AG10803 (cell line): ENCODE measurements at places on chromosomes 11 and 22.

- no peak for DNase-seq
Observed at GRCh38 chr11:16191212-16191867, 165.0 kb downstream of the SOX6 start.

GRCh38 chr22:43199541-43199940 lies 12.6 kb upstream of the TTLL12 start:
- DNase-seq = no peak

DNA sequence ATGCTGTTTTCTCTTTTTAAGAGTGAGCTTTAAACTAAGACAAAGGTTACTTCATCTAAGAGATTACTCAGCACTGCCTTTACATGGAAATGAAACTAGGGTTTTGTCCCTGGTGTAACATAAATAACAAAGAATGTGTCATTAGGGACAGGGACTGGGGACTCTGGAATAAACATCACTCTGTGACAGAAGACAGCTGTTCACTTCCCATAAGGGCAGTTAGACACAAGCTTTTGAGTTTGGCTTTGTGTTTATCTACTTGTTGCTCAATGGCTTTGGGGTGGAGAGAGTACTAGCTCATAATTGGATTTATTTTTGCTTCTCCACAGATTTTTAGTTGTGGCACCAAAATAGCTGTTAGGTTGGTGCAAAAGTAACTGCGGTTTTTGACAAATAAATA lies 154.5 kb downstream of the OR4C45 start:
- DNase-seq = no peak

- DNase-seq = peak; percentile 75
Observed at GRCh38 chr11:32087597-32087996, 3.3 kb upstream of the RCN1 start.

DNA sequence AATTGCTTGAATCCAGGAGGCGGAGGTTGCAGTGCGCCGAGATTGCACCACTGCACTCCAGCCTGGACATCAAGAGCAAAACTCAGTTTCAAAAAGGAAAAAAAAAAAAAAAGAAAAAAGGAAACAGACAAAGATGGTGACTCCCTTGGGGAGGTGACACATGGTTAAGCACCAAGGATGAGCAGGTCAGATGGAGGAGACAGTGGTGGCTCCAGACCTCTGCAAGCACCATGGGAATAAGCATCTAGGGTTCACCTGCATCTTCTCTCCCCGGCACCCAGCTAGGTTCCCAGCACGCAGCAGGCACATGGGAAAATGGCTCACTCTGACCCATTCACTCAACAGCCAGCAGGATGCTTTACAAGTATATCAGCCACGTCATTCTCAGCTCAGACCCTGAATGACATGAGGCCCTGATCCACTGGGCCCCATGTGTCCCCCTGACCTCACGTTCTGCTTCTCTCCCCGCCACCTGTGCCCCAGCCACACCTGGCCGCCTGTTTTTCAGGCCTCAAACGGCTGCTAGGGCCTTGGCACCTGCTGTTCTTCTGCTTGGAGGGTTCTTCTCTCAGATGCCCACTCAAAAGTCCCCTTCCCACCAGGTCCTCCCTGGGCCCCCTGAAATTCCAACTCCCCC lies 24.2 kb downstream of the A4GALT start:
- DNase-seq = no peak

DNA sequence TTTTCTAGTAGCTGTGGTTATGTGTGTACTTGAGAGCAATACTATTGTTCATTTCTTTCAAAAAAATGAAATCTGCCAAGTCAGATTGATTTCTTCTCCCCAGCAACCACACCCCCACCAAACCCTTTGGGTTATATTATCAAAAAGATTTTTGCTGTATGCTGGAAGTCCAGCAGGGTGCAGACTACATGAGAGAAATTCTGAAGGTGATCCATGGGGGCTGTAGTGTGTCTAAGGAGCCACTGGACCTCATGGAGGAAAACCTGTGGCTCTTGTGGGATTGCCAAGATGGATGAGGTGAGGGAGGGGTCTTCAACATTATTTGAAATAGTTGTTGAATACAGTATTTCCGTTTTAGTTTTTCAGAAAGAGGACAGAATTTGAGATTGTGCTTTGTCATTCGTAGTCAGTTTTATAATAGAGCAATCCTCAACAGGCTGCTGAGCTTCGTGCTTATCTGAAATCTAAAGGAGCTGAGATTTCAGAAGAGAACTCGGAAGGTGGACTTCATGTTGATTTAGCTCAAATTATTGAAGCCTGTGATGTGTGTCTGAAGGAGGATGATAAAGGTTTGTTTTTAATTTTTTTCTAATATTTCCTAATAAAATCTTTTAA lies 3.1 kb downstream of the EIF3M start:
- no peak for DNase-seq

GRCh38 chr11:14376920-14377319 lies 17.9 kb upstream of the RRAS2 start:
- no peak for DNase-seq

- peak; percentile 82 for DNase-seq
Observed at GRCh38 chr11:26442131-26442530, 110.2 kb downstream of the ANO3 start.

GRCh38 chr22:26342745-26343410 lies 86.2 kb upstream of the ASPHD2 start:
- DNase-seq = peak; percentile 42

GRCh38 chr11:76642341-76642740 lies 28.2 kb downstream of the LRRC32 start:
- no peak for DNase-seq

- no peak for DNase-seq
Observed at GRCh38 chr11:103530257-103530656, 421.0 kb downstream of the DYNC2H1 start.

DNA sequence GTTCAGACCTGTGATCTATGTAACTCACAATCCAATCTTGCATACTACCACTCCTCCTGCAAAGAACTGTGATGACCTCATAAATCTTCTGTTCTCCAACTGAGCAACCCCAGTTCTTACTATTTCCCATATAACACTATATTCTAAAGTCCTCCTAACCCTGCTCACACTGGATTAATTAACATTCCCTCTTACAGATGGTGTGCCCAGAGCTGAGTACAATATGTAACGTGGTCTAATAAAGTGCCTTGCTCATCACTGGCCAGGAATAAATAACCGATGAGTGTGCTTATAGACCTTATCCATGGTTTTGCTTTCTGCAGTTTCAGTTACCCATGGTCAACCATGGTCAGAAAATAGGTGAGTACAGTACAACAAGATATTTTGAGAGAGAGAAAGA lies 28.6 kb downstream of the PRCP start:
- DNase-seq = peak; percentile 35

DNA sequence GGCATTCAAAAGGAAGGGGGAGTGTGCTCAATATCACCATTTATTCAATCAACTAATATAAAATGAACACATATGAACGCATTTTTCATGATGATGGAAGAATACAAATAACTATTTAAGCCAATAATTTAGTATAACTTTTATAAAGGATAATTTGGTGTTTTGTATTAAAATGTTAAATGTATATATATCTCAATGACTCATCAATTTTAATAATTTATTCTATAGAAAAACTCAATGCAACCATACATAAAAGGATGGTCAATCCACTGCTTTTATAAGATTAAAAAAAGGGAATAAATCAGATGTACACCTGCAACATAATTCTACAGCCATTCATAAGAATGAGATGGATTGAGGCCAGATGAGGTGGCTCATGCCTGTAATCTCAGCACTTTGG lies 50.6 kb downstream of the PICALM start:
- no peak for DNase-seq

GRCh38 chr11:133956650-133957633 lies at the start of gene IGSF9B:
Gene IGSF9B (minus strand): TSS chr11:133956968. CDS start chr11:133956754, 214 bp downstream.
- DNase-seq = peak; percentile 58

DNA sequence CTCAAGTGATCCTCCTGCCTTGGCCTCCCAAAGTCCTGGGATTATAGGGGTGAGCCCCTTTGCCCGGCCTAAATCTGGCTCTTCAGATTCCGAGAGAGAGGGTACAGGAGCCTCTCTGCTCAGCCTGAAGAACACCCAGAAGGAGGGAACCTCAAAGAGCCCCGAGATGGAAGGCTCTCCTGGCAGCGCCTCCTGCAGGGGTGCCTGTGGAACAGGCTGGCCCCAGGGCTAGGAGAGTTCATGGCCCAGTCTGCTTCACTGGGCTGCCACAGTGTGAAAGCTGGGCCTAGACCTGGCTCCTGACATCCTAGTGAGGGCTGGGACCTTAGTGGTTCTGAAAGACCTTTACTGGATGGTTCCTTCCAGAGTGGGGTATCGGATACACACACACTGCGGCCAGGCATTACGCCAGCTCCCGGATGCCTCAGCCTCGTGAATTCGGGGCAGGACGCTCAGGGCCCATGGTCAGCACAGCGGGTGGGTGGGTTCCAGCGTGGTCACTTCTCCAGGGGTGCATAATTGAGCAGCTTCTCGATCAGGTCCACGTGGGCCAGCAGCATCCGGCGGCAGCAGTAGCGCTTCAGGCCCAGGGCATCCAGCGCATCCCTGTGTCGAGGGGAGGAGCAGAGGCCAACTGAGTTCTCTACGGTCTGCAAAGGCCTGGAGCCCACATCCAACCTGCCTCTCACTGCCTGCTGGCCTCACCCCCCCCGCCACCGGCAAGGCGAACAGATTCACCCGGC lies 2.3 kb downstream of the POLR2L start:
- DNase-seq = no peak

- no peak for DNase-seq
Observed at GRCh38 chr11:61539831-61540357, 31.3 kb downstream of the LRRC10B start.

GRCh38 chr11:120125024-120125423 lies 12.9 kb downstream of the TRIM29 start:
- DNase-seq = peak; percentile 26

GRCh38 chr11:25562417-25562816 lies 769.5 kb upstream of the ANO3 start:
- DNase-seq = no peak

- no peak for DNase-seq
Observed at GRCh38 chr11:23155503-23155902, 295.2 kb upstream of the CCDC179 start.

GRCh38 chr11:86761978-86762377 lies 38.4 kb upstream of the PRSS23 start:
- peak; percentile 77 for DNase-seq

DNA sequence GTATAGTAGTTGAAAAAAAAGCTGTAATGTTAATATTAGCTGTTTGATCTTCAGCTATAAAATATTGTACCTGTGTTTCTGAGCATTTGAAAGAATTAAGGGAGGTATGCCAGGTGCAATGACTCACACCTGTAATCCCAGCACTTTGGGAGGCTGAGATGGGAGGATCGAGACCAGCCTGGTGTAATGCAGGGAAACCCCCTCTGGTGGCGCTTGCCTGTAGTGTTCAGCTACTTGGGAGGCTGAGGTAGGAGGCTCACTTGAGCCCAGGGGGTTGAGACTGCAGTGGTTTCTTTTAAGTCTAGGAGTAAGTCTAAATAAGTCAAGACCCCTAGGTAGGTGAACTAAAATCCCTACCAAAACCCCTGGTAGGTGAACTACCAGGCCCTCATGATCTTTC lies 37.1 kb downstream of the TAF1D start:
- DNase-seq = no peak

- no peak for DNase-seq
Observed at GRCh38 chr11:133898031-133898769, 52.9 kb upstream of the SPATA19 start.

DNA sequence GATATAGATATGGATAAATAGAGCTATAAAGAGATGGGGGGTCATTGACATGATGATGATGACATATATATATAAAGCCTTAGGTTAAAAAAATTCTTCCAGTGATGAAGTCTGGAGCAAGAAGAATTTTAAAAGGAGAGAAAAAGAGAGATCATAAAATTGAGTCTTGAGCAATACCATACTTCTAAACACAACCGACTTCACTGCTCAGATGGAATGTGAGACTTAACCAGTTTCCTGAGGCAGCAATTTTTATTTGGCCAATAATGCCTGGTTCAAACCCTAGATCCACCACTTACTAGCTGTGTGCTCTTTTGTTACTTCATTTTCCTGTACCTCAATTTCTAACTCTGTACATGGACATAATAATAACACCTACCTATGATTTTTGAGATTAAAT lies 229.5 kb downstream of the TTC28 start:
- DNase-seq = peak; percentile 44

GRCh38 chr11:90124371-90124770 lies 10.1 kb upstream of the NAALAD2 start:
- DNase-seq = no peak

DNA sequence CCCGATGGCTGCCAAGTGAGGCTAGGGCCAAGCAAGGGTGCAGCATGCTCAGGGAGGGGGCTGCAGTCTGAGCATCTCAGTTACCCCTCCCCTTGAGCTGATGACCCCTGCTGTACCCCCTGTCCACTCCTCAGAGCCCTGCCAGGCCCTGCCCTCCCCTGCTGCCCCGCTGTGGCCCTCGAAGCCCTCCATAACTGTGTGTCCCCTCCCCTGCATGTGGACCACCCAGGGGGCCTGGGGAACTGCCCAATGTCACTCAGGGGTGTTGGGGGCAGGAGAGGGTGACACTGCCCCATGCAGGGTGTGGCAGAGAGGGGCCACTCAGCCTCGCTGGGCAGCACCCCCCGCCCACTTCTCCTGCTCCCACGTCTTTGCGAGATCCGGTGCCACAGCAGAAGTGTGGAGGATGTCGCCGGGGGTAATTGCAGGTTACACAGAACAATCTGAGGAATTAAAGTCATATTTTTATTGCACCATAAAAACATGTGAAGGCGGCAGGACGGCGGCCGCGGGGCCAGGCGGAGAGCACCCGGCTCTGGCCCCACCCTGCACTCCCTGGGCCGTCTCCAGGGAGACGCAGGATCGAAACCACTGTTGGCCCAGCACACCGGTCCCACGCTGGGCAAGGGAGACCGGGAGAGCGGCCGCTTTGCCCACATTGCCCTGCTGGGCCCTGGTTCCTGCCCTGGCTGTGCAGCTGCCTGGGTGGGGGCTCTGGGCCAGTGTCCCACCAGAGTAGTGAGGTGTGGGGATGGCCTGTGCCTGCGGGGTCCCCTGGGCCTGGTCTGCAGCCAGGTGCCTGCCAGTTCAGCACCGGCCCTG lies 18.7 kb upstream of the GNB1L start:
- DNase-seq = no peak

DNA sequence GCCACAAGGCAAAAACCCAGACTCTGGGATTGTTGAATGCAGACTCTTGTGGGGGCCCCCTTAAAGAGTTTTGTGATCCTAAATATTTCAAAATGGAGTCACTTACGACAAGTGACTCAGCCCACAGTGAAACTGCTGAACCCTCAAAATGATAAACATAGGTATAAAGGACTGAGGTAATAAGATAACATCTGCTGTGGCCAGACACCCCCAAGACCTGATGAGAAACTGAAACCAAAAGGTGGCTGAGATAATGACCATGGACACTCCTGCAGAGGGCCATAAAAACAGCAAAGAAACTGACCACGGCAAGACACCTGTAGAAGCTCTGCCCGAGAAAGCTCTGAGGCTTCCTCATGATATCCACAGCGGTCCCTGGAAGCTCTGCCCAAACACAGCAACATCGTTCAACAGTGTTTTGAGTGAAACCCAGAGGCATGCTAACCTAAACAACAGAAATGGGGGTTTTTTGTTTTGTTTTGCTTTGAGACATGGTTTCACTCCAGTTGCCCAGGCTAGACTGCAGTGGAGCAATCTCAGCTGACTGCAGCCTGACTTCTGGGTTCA lies 1.6 kb upstream of the PLAAT4 start:
- no peak for DNase-seq
